MG63 (cell line): ENCODE measurements at places on chromosomes 3 and 15. TPM values are rescaled to one million over a fixed set of nuclear protein-coding genes. Genes with fewer than 3 reads are reported as not detected.

The RCCD1 gene
- 25.7 and 27.5 TPM in 2 replicates for total RNA-seq

The PCOLCE2 gene
- 150 and 205 TPM in 2 replicates for total RNA-seq

The SLC28A1 gene
- total RNA-seq: not detected in 2 replicates

The NR1I2 gene
- total RNA-seq: not detected in 2 replicates

The TMEM42 gene
- 0.69 and 1.5 TPM in 2 replicates for total RNA-seq

The GOLGA6L9 gene
- 1.3 TPM in 1 of 2 replicates, not detected in the other for total RNA-seq

The GAP43 gene
- total RNA-seq: not detected in 2 replicates

The LYZL4 gene
- not detected in 2 replicates for total RNA-seq

The GP9 gene
- not detected in 2 replicates for total RNA-seq

The VPS13C gene
- total RNA-seq: 7.9 and 13.0 TPM in 2 replicates

The ADAMTS9 gene
- total RNA-seq: not detected in 2 replicates

The BNC1 gene
- 23.5 and 28.6 TPM in 2 replicates for total RNA-seq

The CPN2 gene
- not detected in 2 replicates for total RNA-seq

The CLK3 gene
- total RNA-seq: 17.5 and 18.8 TPM in 2 replicates

The TRPC1 gene
- total RNA-seq: 2.3 and 2.6 TPM in 2 replicates

The EXD1 gene
- not detected in 2 replicates for total RNA-seq

The MELTF gene
- total RNA-seq: 8.3 and 12.9 TPM in 2 replicates

The PLIN1 gene
- total RNA-seq: 0.13 and 0.17 TPM in 2 replicates

The OXSM gene
- 20.2 and 23.2 TPM in 2 replicates for total RNA-seq

The MUSTN1 gene
- not detected in 2 replicates for total RNA-seq

The LRRFIP2 gene
- 35.4 and 41.6 TPM in 2 replicates for total RNA-seq

The PGBD4 gene
- 0.76 and 1.6 TPM in 2 replicates for total RNA-seq
